A549 treated with dexamethasone at 1 μM for 4 hours (cell line): ENCODE measurements at places on chromosomes 7 and 10. TPM values are rescaled to one million over a fixed set of nuclear protein-coding genes. Genes with fewer than 3 reads are reported as not detected.

Gene SRRM3
- total RNA-seq: 9.5 to 13.5 TPM (median 11.7 TPM) in 5 replicates

Gene HMX3
- total RNA-seq: not detected in 5 replicates

Gene SPDYE8
- total RNA-seq: not detected in 5 replicates

Gene GNG11
- 30.2 to 35.2 TPM (median 32.2 TPM) in 5 replicates for total RNA-seq

Gene NXPH1
- total RNA-seq: not detected in 5 replicates

Gene CALML3
- total RNA-seq: 0.02 TPM in 1 of 5 replicates, not detected in the others

Gene OR2A7
- not detected in 5 replicates for total RNA-seq

Gene C10orf143
- total RNA-seq: 0.52 to 0.69 TPM (median 0.59 TPM) in 5 replicates

Gene BZW2
- 91.0 to 99.4 TPM (median 91.5 TPM) in 5 replicates for total RNA-seq

Gene OR2A14
- not detected in 5 replicates for total RNA-seq

Gene ZNF485
- total RNA-seq: 1.7 to 2.2 TPM (median 2.1 TPM) in 5 replicates

Gene HTR5A
- total RNA-seq: not detected in 5 replicates

Gene GIMAP5
- total RNA-seq: 0.09 TPM in 2 of 5 replicates, not detected in the others

Gene PRKCQ
- 3.9 to 4.5 TPM (median 4.2 TPM) in 5 replicates for total RNA-seq

Gene PANK1
- total RNA-seq: 5.6 to 7.8 TPM (median 6.5 TPM) in 5 replicates

Gene CPN1
- 0.19 to 0.54 TPM (median 0.36 TPM) in 5 replicates for total RNA-seq

Gene VIPR2
- 0.03 to 0.10 TPM (median 0.06 TPM) in 5 replicates for total RNA-seq

Gene CLCN1
- 0.03 to 0.06 TPM (median 0.05 TPM) in 3 of 5 replicates, not detected in the others for total RNA-seq

Gene TLX1
- 0.04 TPM in 1 of 5 replicates, not detected in the others for total RNA-seq

Gene MRPS24
- total RNA-seq: 227 to 251 TPM (median 247 TPM) in 5 replicates

Gene GNGT1
- total RNA-seq: not detected in 5 replicates

Gene DENND2A
- 0.59 to 1.1 TPM (median 0.78 TPM) in 5 replicates for total RNA-seq

Gene TMEM140
- 0.64 to 1.3 TPM (median 1.1 TPM) in 5 replicates for total RNA-seq

Gene CDC14C
- not detected in 5 replicates for total RNA-seq

Gene NEUROG3
- not detected in 5 replicates for total RNA-seq

Gene ZNF273
- 1.7 to 2.6 TPM (median 2.3 TPM) in 5 replicates for total RNA-seq

Gene PRSS37
- not detected in 5 replicates for total RNA-seq

Gene RASA4B
- total RNA-seq: 0.70 to 2.3 TPM (median 2.0 TPM) in 5 replicates

Gene VWDE
- total RNA-seq: 0.21 to 0.74 TPM (median 0.38 TPM) in 5 replicates
